Hippocampal formation (tissue), 2 donors: ENCODE measurements at places on chromosomes 12 and 14.
A peak's percentile ranks its signal among the peaks of the same experiment; 100 is the strongest.

DNA sequence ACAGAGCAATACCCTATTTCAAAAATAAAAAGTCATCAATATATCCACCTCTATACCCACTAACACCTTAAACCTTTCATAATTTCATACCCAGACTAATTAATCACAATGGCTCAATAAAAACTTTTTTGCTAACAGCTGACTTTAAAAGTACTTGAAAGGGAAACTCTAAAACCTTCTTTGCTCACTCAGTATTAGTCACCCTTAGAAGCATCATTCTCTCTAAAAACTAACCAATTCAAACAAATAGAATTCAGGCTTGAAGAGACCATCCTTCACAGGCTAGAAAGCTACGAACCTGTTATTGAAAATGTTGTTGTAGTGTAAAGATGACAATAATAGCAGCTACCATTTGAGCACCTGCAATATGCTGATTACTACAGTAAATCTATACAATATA is 37.2 kb downstream of the HECTD1 start:
- DNase-seq, result no peak

DNA sequence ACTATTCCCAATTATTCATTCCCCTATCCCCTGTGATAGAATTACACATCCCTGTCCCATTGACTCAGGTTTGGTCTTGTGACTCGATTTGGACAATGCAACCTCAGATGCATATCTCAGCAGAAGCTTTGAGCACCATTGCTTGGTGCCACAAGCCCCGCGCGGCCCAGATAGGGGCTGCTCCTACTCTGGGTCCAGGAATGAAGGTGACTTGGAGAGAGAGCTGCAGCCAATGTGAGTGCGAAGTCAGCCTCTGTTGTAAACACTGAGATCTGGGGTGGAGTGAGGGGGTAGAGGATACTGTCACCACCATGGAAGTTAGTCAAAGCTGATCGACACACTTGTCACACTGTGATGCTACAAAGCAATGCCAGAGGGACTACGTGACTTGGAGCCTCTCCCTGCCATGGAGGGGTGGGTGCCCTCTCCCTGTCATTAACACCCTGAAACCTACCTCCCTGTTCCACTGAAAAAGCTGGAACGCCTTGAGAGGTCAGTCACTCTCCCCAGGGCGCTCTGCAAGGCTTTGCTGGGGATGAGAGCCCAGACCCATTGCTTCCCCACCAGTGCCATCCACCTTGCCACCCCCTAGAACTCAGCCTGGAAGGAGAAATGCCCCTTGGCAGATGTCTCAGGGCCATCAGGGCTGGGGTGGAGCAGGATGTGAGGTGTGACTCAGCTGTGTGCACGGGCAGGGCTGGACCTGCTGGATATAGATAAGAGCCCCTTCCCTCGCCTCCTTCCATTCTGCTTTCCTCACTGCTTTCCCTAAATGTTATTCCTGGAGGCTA is 6.6 kb upstream of the PLEK2 start:
- no peak for DNase-seq

GRCh38 chr14:103560691-103561090 is 1.8 kb downstream of the BAG5 start:
- no peak for DNase-seq

GRCh38 chr14:29097476-29097875 is 330.9 kb downstream of the FOXG1 start:
- peak; percentile 11 for DNase-seq

DNA sequence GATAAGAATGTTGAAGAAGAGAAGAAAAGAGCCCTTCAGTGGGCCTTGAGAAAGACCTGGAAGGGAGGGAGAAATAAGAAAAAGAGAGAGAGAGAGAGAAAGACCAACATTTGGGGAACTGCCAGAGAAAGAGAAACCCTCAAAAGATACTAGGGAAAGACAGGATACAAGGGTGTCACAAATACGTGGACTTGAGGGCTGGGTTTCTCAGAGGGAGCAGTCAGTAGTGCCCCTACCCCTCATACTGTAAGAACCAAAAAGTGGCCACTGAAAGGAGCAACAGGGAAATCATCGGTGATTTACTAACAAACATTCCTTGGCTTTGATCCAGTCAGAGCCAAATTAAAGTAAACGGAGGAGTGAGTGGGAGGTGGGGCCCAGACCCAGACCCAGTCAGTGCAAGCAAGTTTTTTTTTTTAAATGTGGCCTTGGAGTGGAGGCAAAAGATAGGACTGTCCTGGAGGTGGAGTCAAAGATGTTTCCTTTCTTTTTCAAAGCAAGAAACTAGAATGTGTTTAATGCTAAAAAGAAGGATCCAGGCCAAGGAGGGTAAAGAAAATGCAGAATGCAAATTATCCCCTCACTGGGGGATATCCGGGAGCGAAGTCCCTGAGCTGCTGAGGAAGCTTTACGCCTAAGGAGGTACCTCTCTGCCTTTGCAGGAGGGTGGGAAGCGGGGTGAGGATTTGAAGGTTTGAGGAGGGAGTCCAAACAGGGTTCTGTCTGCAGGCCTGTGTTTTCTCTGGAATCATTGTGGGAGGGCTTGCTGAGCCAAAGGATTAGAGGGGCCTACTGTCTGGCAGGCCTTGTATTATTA is 143.5 kb upstream of the AMIGO2 start:
- no peak for DNase-seq

DNA sequence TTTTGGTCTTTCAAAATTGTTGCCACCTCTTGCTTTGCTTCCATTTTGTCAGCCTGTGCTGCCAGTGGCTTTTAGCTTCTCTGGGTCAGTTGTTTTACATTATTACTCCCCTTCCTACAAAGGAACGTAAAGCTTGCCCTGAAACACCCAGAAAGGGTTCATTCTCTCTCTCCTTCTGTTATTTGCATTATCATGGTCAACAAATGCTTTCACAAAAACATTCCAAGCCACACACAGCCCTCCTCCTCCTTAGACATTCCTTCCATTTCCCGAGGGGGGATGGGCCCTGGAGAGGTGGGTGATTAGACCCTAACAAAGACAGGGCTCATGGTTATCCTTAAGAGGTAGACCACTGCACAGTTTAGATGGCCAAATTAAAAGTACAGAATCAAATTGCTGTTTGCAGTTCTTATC is 60.4 kb upstream of the SINHCAF start:
- no peak for DNase-seq

DNA sequence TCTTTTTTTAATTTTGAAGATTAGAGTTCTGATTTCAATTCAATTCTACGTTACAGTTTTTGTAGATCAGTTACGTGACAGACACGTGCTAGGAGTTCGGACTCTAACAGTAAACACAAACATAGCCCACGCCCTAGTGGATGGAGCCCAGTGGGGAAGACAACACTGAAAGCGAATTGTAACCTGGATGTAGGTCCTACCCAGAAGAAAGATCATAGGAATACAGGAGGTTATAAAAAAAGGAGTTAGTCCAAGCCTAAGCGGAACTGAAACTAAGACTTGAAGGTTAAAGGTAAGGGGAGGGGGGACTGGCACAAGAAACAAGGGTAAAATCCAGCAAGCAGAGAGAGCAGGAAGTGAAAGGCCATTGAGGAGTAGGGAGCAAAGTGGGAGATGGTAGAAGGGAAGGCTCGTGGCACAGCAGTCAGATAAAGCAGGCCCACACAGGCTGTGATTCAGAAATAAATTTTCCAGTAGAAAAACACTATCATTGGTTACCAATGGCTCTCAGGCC is 15.7 kb upstream of the CRY1 start:
- no peak for DNase-seq

- DNase-seq, result no peak
Measured at GRCh38 chr14:71741241-71741640, 191.0 kb upstream of the RGS6 start.

- DNase-seq, result no peak
Measured at GRCh38 chr14:23729720-23730387, 93.7 kb downstream of the DHRS2 start.

GRCh38 chr14:89501381-89501780 is 84.3 kb upstream of the FOXN3 start:
- DNase-seq, result no peak

DNA sequence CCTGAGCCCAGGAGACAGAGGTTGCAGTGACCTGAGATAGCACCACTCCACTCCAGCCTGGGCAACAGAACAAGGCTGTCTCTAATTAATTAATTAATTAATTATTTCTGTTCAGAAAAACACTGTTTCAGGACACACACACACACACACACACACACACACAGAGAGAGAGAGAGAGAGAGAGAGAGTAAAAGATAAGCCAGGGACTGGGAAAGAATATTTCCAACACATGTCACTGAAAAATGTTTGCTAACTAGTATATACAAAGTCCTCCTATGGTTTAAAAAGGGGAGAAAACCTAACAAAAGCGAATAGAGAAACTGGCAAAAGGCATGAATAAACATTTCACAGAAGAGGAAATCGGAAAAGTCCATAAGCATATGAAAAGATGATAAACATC is 18.1 kb upstream of the LRIG3 start:
- no peak for DNase-seq

- DNase-seq, result no peak
Measured at GRCh38 chr12:18864900-18865561, 127.1 kb downstream of the CAPZA3 start.

GRCh38 chr14:68561531-68562007 is 231.3 kb downstream of the ZFP36L1 start:
- DNase-seq, result no peak

- DNase-seq, result no peak
Measured at GRCh38 chr14:35754671-35755070, 54.4 kb downstream of the RALGAPA1 start.

DNA sequence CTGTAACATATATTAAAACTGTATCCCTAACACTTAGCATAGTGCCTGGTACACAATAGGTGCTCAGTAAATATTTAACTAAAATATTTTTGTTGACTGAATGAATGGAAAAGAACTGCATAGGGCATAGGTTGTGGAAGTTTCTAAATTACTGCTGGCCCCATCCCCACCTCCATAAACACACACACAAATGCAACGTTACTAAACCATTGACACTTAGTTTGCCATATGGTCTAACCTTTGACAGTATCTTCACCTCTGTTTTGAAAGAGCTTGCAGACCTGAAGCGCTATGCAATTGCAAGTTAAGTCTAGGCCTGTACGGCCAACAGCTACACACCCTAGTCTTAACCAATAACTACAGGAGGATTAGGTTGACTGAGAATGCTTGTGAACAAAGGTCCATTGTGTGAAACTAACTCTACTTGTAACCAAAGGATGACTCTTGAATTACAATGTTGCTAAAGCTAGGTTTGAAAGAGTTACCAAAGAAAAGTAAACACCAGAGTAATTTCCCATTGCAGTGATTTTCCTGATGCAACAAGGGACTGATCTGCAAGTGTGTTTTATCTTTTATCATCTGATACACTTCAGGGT is 924 bp upstream of the MANSC1 start:
- no peak for DNase-seq

DNA sequence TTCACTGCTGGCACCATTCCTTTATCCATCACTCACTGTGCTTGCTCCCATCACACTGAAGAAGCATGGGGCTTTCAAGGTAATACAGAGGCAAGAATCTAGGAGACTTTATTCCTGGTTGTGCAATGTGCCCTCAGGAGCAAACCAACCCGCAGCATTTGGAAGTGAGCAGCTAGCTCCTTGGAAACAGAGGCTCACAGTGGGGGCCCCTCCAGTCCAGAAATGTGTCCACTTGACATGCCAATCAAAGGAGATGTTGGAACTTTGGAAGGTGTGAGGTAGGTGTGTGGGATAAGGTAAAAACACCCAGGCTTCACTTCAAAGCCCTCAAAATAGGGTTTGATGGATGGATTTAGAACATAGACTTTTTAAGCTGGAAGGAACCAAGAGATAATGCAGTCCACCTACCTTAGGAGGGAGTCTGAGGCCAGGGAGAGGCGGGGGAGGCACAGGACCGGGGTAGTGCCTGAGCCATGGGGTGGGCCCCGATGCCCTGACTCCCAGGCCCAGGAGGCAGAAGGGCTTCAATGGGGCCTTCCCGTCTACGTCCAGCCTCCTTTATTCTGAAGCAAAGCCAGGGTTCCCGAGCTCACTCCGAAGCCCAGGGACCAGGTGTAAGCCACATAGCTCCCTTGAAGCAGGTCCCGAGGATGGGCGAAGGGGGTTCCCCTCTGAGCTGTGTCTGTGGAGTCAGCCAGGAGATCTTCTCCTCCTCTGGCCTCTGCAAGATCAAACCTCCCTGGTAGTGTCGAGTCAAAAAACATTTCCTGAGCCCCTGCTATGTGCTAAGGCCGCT is 17.6 kb upstream of the BCL11B start:
- no peak for DNase-seq

GRCh38 chr14:26719514-26719913 is 121.7 kb upstream of the NOVA1 start:
- no peak for DNase-seq

DNA sequence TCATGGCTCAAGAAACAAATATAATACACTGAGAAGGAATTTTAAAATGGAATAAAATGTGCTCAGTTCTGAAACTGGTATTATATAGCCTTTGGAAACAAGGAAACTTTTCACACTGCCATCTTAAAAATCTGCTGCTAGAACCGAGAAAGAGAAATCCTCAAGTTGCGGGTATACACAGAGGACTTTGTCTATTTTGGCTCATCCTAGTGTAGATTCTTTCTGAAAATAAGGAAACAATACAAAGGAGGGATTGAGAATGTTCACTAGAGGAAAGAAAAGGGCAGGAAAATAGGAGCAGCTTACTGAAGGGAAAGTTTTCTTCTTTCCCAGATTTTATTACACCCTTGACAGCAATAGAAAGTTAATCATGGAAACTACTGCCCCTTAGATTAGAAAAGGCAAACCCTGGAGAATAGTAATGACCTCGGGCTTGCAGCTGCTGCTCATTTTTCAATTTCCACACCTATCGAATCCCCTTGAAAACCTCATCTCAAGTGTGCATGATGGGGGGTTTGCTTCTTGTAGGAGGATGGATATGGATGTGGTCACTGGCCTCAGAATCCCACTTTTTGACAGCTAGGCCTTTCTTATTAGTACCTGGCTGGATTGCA is 104.6 kb downstream of the DAAM1 start:
- no peak for DNase-seq

DNA sequence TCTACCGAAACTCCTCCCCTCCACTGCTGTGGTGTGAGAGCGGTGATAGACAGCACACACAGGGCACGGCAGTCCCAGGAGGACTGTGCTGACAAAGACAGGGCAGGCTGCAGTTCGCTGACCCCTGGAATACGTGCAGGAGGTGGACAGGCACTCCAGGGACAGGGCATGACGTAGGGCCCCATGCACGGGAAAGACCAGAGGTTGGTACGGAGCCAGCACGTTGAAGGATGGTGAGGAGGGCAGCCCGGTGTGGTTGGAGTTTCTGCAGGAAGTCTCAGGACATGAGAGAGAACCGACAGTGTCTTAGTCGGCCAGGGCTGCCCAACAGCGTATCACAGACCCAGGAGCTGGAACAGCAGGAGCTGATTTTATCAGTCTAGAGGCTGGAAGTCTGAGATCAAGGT is 254.2 kb upstream of the FKBP4 start:
- DNase-seq, result no peak
